Adipocyte (in vitro differentiated cells): ENCODE measurements at places on chromosomes 5 and 9.

GRCh38 chr5:163867324-163867723, 361.9 kb downstream of the MAT2B start:
- peak; percentile 28 for DNase-seq

DNA sequence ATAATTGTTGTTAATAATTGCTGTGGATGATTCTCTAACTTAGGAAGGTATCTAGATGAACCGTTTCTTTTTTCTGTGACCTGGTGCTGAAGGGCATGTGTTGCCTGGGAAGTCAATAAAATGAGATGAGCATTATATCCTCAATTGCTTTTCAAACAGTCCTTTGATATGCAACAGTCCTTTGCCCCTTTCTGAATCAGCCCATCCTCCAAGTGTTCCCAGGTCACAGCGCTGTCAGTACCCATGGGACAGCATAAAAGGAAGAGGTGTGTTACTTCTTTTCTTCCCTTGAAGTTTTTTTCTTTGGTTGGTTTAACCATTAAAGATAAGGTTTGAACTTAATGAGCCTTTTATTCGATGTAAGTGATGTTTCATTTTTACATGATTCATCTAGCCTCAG, 651.8 kb downstream of the SEMA5A start:
- DNase-seq: no peak

- DNase-seq: peak; percentile 3
Observed at GRCh38 chr5:39876146-39876545, 451.4 kb upstream of the DAB2 start.

DNA sequence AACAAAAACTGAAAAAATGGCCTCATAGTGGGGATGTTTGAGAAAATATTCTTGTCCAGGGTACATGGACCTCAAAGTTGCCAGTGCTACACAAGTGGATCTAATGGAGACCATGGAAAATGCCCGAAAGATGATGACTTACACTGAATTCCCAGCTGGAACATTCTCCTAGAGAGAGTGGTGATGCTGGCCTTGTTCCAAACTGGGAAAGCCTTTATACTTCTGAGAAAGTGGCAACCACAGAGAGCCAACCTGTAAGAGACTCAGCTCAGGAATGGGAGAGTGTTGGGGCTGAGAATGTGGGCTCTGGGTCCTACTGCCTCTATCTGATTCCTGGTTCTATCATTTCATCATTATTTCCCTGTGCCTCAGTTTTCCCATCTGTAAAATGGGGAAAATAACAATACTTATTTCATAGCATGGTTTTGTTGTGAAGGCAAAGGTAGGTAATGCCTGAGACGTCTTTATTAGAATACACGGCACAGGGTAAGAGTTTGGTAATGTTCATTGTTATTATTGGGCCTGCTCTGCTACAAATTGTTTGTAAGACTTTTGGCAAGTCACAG, 229.0 kb upstream of the PANK3 start:
- no peak for DNase-seq

- DNase-seq: no peak
Observed at GRCh38 chr5:79503794-79504495, 10.0 kb downstream of the HOMER1 start.

DNA sequence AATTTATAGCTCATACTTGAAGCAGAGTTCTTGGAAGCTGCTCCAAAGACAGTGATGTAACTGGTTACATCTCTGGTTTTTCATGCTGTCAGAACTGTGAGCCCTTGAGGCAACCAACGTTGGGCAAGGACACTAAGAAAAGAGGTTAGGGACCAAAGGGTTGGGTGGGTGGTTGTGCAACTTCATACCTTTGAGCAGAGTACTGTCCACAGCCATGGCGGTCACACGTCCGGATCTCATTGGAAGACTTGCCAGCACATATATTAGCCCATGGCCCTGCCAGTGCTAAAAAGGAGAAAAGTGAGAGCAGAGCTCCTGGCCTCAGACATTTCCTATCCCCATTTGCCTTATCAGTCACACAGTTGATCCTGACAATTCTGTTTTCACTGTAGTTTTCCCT, 2.1 kb downstream of the LECT2 start:
- DNase-seq: no peak

GRCh38 chr5:123086376-123087055, 2.5 kb upstream of the PRDM6 start:
- DNase-seq: no peak

GRCh38 chr9:127153501-127153900, 31.1 kb upstream of the ANGPTL2 start:
- no peak for DNase-seq

DNA sequence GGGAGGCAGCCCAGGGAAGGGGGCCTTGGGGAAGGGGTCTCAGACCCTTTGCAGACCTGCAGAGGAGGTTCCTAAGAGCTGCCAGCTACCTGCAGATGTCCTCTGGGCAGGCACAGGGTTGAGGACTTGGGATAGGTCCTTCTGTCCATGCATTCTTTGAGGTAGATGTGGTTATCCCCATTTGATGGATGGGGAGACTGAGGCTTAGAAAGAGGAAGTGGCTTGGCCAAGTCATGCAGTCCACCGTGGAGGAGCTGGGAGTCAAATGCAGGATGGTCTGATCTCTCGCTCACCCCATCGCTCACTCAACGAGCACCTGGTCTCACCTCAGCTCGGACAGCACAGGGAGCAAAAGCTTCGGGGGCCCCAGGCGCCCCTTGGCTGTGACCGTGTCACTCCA, 20.2 kb downstream of the ADAMTSL2 start:
- DNase-seq: no peak

DNA sequence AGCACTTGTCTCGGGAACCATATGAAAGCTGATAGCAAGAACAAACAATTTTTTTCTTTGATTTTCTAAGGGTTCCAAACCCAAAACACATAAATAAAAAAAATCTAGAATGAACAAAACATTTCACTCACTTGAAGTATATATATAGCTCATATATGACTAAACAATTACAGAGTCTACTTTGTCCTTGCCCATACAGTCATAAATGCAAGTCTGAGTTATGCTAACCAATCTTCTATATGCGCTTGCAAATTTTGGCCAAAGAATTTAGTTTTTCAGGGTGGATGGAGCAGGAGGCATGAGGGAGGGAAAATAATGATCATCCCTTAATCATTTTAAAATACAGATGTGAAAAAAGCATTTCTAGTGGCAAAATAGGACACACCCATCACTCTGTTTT, 370.1 kb downstream of the BNC2 start:
- no peak for DNase-seq

GRCh38 chr5:95857185-95857945, 34.8 kb upstream of the GLRX start:
- no peak for DNase-seq
